ENCODE measurements at places on chromosomes 16 and 17.

GRCh38 chr16:54627616-54628015 is 303.0 kb upstream of the IRX5 start:
- no peak for DNase-seq

- no peak for DNase-seq
These were observed 126.2 kb downstream of the CPPED1 start for GRCh38 chr16:12677502-12677901.

- DNase-seq = no peak
These were observed 55.6 kb downstream of the IKZF3 start for GRCh38 chr17:39808409-39808997.

DNA sequence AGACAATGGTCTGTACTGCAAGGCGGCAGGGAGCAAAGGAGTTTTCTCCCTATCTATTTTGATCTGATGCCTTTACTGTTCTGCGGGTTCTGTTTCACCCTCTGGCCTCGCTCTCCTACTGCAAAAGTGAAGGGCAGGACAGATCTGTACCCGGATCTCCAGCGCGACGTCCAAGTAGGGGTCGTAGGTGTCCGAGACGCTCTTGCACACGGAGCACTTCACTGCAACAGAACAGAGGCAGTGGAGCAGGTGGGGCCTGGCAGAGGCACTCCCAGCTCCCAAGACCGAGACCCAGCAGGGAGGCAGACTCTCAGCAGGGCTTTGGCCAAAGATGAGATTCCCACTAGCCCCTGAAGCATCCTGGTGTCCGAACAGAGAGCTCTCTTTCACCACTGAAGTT is 19.8 kb downstream of the USP36 start:
- no peak for DNase-seq

DNA sequence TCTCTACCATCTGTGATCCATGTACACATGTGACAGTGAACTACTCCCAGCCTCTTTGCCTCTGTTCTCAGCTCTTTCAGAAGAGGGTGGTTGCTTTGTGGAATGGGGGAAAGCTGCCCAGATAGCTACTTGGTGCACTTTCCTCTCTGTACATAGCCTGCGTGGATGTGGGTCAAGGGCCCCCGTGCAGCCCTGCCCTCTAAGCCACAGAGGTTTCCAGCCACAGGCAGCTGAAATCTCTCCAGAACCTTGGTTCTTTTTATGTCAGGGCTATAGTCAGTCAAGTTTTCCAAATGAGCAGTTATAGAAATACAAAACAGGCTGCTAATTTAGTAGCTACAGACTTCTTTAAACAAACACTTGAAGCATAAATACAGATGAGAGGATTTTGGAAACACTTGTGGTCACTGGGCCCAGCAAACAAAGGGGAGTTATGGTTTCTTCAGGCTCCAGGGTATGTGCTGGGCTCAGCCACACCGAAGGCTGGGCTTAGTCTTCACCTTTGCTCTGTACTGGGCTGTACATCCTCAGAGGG is 199.7 kb upstream of the ASIC2 start:
- DNase-seq = no peak

DNA sequence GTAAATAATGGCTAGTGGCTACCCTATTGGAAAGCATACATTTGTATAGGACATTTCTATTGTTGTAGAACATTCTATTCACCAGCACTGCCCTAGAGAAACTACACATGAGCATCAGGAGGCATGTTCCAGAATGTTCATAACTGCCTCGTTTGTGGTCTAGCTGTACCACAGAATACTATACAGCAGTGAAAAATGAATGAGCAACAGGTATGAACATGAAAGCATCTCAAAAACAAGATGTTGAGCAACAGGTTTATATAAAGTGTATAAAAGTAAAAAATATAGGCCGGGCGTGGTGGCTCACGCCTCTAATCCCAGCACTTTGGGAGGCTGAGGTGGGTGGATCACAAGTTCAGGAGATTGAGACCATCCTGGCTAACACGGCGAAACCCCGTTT is 91.7 kb downstream of the BMERB1 start:
- DNase-seq = no peak

GRCh38 chr16:13042291-13042685 is 140.9 kb downstream of the SHISA9 start:
- DNase-seq = no peak

DNA sequence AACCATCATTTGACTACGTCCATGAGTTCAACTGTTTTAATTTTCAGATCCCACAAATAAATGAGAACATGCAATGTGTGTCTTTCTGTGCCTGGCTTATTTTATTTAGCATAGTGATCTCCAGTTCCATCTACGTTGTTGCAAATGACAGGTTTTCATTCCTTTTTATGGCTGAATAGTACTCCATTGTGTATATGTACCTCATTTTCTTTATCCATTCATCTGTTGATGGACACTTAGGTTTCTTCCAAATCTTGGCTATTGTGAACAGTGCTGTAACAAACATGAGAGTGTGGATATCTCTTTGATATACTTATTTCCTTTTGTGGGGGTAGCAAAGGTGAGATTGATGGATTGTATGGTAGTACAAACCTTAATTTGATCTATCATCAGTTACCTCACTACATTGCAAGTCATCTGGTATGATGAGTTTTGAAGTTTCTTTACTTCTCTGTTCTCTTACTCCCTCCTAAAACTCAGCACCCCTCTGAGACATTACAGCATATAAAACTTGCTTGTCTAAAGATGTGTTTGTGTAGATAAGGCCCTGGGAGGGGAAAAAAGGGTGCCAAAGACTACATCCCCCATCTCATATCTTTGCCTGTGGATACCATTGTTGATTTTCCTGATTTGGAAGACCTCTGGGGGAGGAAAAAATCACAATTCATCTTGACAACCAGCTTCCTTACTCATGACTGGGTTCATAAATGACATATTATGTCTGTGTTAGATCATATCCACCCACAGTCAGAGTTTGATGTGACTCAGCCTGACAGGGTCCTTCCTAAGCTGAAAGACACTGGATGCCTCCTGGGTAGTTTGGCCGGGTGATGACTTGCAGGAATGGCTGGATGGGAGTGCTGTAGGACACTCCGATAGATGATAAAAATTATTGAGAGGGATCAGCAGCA is 47.6 kb downstream of the ABCA9 start:
- DNase-seq = no peak

DNA sequence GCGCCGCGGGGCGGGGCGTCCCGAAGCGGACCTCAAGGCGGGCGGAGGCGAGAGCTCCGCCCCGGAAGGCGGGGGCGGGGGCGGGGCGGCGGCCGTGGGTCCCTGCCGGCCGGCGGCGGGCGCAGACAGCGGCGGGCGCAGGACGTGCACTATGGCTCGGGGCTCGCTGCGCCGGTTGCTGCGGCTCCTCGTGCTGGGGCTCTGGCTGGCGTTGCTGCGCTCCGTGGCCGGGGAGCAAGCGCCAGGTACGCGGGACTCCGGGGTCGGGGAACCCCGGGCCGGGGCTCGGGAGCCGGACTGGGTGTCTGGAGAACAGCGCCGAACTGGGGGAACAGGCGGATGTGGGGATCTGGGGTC is at the start of gene TNFRSF12A:
TSS of gene TNFRSF12A (plus strand) at position 122 of the 357 bp plus-strand sequence. CDS start at position 152, 30 bp downstream.
- peak; percentile 61 for DNase-seq

- no peak for DNase-seq
These were observed 26.6 kb downstream of the PIPOX start for GRCh38 chr17:29069526-29070041.

DNA sequence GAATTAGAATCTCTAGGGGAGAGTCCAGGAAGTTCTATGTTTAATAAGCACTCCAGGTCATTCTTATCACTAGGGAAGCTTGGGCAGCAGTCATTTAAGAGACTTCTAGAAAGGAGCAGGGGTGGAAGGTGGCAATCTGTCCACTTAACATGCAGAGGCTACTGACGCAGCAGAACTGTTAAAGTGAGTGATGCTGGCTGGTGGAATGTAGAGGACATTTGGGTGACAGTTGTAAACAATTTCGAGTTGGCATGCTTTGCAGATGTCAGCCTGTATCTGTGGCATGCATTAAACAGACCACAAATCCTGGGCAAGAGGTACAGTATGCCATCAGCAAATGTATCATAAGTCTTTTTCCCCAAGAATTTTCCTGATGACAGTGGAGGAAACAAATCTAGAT is 40.5 kb upstream of the HS3ST3A1 start:
- DNase-seq = no peak

DNA sequence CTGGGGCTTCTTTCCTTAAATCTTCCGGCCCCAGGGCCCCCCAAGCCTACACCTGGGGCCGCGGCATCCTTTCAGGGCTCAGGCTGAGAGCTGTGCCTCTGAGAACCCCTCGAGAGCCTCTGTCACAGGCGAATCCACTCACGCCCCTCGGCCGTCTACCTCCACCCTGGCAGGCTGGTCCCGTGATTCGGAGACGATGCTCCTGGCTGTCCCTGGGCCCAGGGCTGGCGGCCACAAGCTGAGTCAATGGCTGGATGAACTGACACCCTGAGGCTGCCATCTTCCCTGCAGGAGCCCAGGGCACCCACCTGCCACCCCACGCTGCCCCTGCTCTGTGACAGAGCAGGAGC is 4.4 kb downstream of the TEPSIN start:
- no peak for DNase-seq

- DNase-seq = no peak
These were observed 1231.8 kb downstream of the CDH11 start for GRCh38 chr16:63890081-63890480.

- no peak for DNase-seq
These were observed 1.5 kb downstream of the PSMD7 start for GRCh38 chr16:74298104-74298503.

DNA sequence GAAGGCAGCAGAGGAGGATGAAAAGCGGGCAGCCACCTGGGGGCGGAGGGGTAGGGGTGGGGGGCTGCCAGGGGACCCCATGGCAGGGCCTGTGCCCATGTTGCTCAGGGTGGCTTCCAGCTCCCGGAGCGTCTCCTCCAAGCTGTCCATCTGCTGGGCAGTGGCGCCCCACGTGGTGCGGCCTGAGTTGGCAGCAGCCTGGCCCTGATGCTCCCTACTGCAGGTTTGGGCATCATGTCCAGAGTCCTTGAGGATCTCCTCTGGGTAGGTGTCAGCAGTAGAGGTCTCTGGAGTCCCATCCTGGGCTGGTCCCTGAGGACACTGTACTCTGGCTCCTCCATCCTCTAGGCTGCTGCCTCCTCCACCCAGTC is 60.9 kb downstream of the SRCIN1 start:
- DNase-seq = no peak

GRCh38 chr16:72985995-72986394 is 61.9 kb downstream of the ZFHX3 start:
- DNase-seq = no peak

DNA sequence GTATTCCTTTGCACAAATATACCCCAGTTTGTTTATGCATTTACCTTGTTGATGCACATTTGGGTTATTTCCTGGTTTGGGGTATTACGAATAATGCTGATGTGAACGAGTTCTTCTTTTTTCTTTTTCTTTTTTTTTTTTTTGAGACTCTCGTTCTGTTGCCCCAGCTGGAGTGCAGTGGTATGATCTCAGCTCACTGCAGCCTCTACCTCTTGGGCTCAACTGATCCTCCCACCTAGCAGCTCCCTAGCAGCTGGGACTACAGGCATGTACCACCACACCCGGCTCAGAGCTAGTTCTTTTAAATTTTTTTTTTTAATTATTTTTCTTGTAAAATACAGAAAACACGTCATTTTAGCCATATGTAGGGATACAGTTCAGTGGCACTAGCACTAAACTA is 14.1 kb downstream of the RAB40C start:
- DNase-seq = no peak

DNA sequence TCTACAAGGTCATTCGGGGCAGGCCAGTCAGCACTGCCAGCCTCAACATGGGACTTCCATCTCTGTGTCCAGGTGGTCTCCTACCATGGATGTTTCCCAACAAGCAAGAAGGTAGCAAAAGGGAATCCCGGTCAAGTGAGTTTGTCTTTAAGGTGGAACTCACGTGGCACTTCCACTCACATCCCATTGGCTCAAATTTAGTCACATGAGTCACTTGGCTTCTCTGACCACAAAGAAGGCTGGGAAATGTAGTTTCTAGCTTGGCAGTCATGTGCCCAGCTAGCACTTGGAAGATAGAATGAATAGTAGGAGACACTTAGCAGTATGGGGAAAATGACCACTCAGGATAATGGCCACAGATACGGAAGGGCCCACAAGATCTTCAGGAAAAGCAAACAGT is 106.6 kb downstream of the AIPL1 start:
- no peak for DNase-seq

DNA sequence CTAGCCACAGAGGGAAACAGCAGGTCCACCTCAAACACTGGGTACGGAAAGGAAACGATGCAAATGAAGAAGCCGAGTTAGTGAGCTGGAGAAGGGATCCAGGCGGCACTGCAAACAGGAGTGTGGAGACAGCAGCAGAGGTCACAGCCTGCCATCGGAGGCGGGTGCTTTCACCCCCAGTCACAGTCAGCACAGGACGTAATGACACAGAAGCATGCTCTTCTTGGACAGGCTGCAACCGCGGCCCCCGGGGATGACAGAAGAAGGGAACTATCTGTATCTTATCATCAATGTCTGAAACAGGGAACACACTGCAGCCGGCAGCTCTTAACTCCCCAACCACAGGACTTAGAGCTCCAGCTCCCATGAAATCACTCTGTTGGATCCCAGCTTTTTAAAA is 16.1 kb upstream of the SLC38A8 start:
- no peak for DNase-seq

DNA sequence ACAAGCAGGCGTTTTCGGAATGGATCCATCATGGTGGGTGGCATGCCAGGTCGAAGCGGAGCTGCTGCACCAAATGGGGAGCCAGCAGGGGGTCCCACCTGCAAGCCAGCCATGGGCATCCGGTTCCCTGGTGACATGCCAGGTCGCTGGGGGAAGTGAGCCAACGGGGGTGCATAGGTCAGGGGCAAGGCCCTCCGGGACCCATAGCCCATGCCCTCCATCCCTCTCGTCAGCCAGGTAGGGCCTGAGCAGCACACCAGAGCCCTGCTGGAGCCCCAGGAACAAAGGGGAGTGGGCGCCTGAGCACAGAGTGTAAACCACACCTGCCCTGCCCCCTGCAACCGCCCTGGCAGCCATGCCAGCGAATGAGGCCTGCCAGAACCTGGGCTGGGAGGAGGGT is 5.0 kb downstream of the SMARCD2 start:
- no peak for DNase-seq

GRCh38 chr16:56628486-56629350 is 3.1 kb downstream of the MT1E start:
- no peak for DNase-seq

Measured in HFFc6 (cell line).